ENCODE measurements at places on chromosomes 11 and 22.

- no peak for DNase-seq
Observed at GRCh38 chr11:29129844-29130243, 887.0 kb downstream of the KCNA4 start.

DNA sequence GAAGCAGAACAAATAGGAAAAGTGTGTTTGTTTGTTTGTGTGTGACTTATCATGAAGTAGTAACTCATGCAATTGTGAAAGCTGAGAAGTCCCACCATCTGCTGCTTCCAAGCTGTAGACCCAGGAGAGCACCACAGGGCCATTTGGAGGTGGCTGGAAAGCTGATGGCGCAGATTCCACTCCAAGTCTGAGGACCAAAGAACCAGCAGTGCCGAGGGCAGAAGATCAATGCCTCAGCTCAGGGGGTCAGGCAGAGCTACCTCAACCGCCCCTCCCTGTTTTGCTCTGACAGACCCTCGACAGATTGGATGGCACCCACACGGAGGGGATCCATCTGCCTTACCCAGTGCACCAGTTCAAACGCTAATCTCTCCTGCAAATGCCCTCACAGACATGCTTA is 896.2 kb downstream of the BRD1 start:
- DNase-seq: no peak

DNA sequence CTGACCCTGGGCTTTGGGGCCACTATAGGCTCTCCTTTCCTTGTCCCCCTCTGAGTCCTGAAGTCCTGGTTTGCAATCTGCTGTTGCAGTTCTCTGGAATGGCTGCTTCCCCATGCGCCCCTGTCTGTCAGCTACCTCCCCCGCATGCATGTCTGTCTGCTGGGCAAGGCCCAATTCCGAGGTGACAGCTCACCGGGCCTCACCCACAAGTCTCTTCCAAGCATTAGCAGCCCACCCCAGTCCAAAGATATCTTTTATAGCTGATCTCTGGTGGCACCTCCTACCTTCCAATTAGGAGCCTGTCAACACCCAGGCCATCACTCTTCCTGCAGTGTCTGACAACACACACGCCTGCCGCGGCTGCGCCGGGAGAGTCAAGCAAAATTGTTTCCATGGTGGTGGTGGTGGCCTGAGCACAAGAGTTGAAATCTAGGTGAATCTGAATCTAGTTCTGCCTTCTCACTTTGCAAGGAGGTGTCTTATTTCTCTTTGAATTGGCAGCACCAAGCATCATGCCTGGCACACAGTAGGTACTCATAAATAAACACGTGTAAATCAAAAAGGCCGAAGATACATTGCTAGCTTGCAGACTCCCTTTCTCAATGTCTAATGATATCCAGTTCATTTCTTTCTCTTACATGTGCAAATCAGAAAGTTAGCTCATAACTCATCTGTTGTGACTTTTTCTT is 1.2 kb upstream of the LMO2 start:
- DNase-seq: no peak

- DNase-seq: no peak
Observed at GRCh38 chr11:73048446-73048845, 93.7 kb downstream of the FCHSD2 start.

DNA sequence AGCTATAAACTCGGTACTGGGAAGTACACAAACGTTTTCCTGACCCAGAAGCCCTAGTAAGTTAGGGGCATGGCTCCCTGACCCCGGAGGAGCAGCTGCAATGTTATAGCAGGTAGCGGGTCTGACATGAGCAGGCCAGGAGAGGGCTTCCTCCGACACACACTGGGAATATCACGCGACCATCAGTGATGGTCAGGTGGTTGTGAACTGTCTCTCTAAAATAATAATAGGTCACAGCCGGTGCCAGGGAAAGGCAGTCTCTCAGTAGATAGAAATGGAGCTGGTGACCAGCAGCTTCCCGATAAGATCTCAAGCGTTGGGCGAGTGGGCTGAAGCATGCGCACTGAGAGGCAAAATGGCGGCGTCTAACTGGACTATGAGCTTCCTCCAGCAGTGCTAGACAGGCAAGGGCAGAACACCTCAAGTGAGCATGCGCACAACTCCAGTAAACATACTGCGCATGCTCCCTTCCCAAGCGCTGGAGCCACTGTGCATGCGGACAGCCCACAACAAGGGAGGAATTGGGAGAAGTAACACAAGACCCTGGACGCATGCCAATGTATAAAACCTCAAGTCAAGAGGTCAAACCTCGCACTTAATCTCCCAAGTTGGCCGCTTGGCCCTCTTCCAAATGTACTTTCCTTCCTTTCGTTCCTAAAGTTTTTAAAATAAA is 22.3 kb upstream of the TESMIN start:
- DNase-seq: no peak

DNA sequence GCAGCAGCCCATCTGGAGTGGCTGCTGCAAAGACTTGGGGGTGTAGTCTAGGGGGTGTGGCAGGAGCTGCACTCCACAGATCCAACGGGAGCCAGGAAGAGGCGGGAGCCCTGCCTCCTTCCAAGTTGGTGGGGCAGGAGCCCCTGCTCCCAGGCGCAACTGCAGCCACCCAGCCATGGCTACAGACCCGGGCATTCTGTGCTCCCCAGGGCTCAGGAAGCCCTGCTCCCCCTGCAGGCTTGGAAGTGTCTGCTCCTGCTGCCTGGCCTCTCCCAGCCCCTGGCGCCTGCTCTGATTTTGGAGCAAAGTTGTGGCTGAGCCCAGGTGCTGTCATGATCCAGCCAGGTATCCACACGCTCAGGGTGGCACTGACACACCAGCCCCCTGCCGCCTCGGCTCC is 58.5 kb downstream of the CCDC34 start:
- no peak for DNase-seq

GRCh38 chr11:3148990-3149851 is 15.9 kb downstream of the OSBPL5 start:
- DNase-seq: no peak

GRCh38 chr22:25362883-25363240 is 143.4 kb downstream of the CRYBB2 start:
- no peak for DNase-seq
